ENCODE measurements at places on chromosomes 11 and 22. TPM values are rescaled to one million over a fixed set of nuclear protein-coding genes. Genes with fewer than 3 reads are reported as not detected.

EXT2 gene
- 16.9 TPM for total RNA-seq

LAYN gene
- total RNA-seq, result 1.4 TPM

DNA sequence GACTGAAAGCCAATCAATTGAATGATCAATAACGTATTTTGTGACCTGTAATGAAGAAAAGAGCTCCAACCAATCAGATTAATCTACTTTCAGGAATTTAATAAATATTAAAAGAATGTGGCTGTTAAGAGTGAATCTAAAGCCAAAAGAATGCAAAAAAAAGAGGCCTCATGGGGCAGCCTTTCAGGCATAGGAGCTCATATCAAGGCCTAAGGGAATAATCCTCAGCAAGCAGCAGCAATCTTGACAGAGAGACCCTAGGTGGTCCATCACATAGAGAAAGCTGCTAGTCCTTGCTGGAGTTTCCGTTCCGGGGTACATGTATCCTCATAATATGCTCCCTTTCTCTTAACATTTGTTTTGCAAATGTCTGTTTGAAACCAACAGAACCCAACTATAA is 313.1 kb upstream of the PITPNB start:
- ATAC-seq, result no peak

- ATAC-seq, result no peak
Measured at GRCh38 chr11:126824035-126824607, 176.4 kb downstream of the KIRREL3 start.

DNA sequence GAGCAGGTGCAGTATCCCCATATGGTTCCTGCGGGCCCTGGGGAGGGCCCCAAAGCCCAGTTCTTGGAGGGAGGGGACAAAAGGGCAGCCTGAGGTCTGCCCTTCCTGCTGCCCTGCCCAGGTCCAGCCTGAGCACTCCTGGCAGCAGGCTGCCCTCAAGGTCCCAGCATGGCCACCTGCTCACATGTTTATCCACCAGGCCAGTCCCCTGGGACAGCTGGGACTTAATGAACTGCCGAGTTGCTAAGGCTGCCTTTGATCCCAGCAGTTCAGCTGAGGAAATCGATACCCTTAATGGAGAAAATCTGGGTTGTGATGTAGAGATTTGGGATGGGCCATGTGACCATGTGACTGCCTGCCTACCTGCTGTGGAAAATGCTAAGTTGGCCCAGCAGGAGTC is 146.2 kb downstream of the TRIM29 start:
- ATAC-seq, result no peak

LDHAL6A gene
- total RNA-seq, result not detected

DNA sequence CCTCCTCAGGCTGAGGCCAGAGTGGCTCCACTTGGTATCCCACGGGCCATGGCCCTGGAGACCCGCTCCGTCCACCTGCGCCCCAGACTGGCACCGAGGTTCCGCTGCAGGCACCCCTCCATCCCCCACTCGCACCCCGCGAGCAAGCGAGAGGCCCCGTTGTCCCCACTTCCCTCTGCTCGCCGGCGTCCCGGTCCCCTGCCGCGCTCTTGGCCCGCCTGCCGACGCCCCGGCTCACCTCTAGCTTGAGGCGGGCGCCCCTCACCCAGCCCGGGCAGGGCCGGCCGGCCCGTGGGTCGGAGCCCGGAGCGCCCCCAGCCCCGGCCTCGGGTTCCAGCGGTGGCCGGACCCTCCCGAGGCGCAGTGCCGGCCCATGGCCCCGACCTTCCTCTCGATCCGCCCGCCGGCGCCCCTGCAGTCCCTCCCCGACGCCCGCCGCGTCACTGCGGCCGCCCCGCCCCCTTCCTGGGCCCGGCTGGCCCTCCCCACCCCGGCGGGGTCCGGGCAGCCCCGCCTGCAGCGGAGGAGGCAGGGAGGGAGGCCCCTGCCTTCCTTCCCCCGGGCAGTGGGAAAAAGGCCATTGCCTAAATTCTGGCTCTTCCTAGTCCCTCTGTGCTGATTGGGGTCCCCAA is at the start of gene PITPNM1:
TSS of gene PITPNM1 (minus strand) at position 414 of the 632 bp plus-strand sequence. CDS start 1,183 bp downstream, outside the sequence.
- ATAC-seq, result peak; percentile 23

C11orf86 gene
- not detected for total RNA-seq

GRCh38 chr11:64803846-64804345 is 882 bp upstream of the MAP4K2 start:
- peak; percentile 19 for ATAC-seq

DNA sequence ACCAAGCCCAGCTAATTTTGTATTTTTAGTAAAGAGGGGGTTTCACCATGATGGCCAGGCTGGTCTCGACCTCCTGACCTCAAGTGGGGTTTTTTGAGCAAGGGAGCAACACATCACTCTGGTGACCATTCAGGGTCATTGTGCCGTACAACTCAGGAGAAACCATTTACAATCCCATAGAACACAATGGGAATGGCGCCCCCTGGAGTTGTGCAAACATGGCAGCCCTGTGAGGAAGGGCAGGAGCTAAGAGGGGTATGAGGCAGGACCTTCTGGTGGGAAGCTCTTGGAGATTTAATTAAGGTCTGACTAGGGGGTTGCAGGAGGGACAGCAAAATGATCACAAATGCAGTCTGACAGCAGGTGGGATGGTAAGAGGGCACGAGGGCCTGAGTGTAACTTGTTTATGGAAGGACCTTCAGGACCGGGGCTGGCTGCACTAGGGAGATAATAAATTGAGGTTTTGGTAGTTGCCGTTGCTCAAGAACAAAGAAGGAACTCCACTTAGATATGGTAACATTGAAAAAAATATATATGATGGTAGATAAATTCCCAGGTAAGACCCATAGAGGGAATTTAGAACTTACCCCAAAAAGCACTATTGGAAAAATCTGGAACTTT is 9.1 kb upstream of the CSF2RB start:
- no peak for ATAC-seq

DNA sequence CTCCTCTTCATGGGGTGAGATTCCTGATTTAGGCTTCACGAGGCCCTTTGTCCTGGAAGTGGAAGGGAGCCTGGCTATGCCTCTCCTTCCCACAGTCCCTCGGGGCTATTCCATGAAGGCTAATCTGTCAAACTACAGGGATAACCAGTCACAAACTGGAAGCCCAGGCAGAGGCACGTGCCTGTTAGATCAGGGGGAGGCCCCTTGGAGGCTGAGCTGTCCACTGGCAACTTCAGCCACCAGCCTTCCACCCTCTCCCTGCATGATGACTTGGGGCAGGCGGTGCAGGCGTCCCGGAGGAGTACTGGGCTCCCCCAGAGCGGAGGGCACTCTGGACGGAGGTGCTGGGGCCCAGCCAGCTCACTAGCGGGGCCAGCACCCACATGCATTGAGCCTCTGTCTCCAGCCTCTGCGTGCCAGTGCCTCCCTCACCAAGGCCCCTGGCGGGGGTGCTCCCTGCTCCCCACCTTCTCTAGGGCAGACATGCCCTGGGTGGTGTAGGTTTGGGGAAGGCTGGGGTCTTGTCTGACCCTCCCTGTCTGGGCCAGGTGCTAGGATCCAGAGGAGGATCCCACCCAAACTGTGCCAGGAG is 42.9 kb downstream of the WNT11 start:
- ATAC-seq, result no peak

GRCh38 chr11:87851234-87851633 is 324.0 kb downstream of the RAB38 start:
- no peak for ATAC-seq

TRIM49 gene
- not detected for total RNA-seq

DNA sequence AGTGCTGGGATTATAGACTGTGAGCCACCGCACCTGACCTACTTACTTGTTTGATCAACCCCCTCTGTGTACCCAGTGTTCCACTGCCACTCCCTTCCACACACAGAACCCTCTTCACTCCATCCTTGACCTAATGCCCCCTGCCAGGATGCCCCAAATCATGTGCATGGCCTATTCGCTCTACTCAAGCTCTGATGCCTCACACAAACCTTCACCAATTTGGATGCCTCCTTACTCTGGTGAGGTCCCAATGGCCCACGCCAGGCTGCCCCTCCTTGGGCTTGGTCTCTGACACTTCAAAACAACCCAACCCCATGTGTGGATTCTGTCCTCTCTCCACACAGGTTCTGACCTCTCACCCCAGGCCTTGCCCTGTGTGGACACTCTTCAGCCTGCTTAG is 9.4 kb upstream of the PSMC3 start:
- ATAC-seq, result no peak

SLC6A5 gene
- total RNA-seq, result not detected

PLAAT4 gene
- 20.7 TPM for total RNA-seq

SEC14L2 gene
- 52.8 TPM for total RNA-seq

DNA sequence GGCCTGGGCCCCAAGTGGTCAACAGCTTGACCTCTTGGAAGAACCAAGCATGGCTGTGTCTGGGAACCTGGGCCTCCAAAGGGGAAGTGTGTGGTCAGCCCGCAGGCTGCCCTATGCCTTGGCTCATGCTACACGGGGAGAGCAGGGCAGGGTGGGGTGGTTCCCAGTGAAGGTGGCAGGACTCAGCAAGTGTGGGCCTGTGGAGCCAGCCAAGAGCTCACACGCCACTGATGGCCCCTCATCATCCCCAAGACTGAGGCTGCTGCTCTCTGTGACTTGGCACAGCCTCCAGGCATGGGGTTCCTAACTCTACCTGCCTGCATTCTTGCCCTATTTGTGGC is 15.9 kb upstream of the DGCR8 start:
- ATAC-seq, result no peak

ART1 gene
- total RNA-seq, result not detected

- ATAC-seq, result no peak
Measured at GRCh38 chr22:38083931-38084631, at the start of gene SLC16A8. Gene SLC16A8, minus strand, starts transcription at chr22:38084184. Its CDS starts 1,311 bp downstream, at chr22:38082873.

DNA sequence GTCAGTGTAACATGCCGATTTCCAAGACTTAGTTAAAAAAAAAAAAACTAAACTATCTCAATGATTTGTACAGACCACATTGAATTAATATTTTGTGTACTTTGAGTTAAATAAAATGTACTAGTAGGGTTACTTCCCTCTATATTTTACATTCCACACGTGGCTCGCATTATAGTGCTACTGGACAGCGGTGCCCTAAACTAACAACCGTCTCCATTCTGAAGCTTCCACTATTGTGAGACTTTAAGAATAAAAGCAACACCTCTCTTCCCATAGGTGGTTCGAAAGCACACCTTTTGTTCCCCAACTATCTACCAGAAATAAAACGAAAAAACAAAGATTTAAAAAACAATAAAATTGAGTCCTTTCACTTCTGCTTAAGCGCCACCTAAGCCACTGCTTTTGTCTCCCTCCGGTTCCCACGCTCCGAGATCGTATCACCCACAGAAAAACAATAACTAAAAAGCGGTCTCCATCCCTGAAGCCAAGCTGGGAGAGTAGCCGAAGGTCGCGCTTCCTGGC is 380 bp upstream of the TTC17 start:
- no peak for ATAC-seq

PYGM gene
- total RNA-seq, result 4.7 TPM

DNA sequence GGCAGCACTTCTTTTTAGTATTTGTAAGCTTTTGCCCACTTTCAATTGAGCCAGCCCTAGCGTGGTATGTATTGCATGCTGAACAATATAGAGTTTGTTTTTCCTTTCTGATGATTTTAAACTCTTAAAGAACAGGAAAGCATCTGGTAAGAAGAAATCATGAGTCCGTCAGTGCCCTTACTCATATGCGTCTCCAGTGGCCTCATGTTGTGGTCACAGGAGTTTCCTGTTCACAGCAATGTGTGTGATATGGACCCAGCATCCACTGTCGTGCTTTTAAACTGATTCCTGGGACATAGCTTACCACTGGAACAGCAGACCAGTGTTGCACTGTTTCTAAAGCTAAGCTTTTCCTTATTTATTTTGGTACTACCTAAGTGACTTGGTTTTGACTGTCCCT is 40.1 kb downstream of the BID start:
- peak; percentile 97 for ATAC-seq

DNA sequence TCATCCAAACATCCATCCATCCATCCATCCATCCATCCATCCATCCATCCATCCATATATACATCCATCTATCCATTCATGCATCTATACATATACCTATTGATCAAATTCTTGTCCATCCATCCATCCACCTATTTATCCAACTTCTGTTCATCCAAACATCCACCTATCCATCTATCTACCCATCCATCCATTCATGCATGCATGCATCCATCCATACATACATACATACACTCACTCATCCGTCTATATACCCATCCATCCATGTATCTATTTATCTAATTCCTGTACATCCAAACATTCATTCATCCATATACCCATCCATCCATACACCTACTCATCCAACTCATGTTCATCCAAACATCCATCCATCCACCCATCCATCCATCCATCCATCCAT is 19.3 kb upstream of the YWHAH start:
- no peak for ATAC-seq

DGCR6 gene
- total RNA-seq, result 0.32 TPM

- ATAC-seq, result no peak
Measured at GRCh38 chr22:21047730-21048129, 2.0 kb downstream of the LRRC74B start.

- ATAC-seq, result peak; percentile 43
Measured at GRCh38 chr22:23035557-23036277, 34.6 kb upstream of the GNAZ start.

MMP12 gene
- total RNA-seq, result not detected

GRCh38 chr11:26247340-26247739 is 84.6 kb upstream of the ANO3 start:
- ATAC-seq, result no peak

- ATAC-seq, result no peak
Measured at GRCh38 chr22:48256776-48257684, 1494.6 kb downstream of the TBC1D22A start.

- ATAC-seq, result peak; percentile 24
Measured at GRCh38 chr22:46536537-46537224, 739 bp downstream of the CELSR1 start.

DNA sequence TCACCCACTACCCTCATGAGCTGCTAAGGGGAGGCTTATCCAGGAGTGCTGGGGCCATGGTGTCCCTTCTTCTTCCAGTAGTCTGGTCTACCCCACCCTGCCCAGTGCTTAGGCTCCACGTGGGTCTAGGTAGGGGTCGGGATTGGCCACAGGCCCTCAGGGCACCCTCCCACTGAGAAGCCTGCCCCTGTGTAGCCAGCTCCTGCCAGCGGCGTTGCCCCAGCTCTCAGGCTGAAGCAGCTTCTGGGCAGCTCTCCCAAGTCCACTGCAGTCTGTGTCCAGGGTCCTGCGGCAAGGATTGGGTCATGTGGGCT is 24.0 kb upstream of the RIC3 start:
- ATAC-seq, result no peak

DNA sequence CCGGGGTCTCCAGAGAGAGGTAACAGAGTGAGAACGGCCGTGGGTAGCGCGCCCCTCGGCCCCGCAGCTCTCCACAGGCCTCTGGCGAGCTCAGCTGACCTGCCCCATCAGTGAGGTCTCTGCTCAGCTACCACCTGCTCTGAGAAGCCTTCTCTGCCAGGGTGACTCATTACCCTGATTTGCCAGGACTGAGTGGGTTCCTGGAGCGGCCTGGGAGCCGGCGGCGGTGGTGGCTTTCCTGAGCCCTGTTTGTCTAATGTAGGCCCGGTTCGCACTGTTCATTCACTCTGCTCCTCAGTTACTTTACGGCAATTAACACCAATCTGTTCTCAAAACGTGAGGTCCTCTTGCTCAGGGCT is 351.0 kb upstream of the B3GAT1 start:
- no peak for ATAC-seq

- ATAC-seq, result no peak
Measured at GRCh38 chr11:113637636-113638035, 68.5 kb downstream of the TMPRSS5 start.

DERL3 gene
- 9.3 TPM for total RNA-seq

Measured in activated T-helper 17 cell treated with anti-CD3 and anti-CD28 coated beads, Interleukin-2, amount 50 U/mL, for 72 hours (primary cell).